ENCODE measurements at places on chromosomes 1 and 21.

- DNase-seq: no peak
These were observed 21.9 kb downstream of the EFCAB14 start for GRCh38 chr1:46697053-46697452.

DNA sequence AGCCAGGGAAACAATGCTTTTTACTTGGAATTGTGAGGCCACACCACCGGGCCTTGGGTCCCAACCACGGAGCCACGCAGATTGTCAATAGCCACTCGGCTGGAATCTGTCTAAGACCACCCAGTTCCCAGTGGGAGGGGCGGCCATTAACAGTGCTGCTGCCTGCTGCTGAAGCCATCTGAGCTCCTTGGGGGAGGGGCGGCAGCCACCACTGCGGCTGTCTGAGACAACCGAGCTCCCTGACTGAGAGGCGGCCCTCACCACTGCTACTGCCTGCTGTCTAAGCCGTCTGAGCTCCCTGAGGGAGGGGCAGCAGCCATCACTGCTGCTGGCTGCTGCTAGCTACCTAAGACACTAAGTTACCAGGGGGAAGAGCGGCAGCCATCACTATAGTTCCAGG lies 64.3 kb downstream of the DMRTA2 start:
- no peak for DNase-seq

- peak; percentile 84 for DNase-seq
These were observed 7.7 kb downstream of the VSIG8 start for GRCh38 chr1:159854693-159855192.

GRCh38 chr1:243979396-243979795 lies 71.7 kb upstream of the ZBTB18 start:
- no peak for DNase-seq

DNA sequence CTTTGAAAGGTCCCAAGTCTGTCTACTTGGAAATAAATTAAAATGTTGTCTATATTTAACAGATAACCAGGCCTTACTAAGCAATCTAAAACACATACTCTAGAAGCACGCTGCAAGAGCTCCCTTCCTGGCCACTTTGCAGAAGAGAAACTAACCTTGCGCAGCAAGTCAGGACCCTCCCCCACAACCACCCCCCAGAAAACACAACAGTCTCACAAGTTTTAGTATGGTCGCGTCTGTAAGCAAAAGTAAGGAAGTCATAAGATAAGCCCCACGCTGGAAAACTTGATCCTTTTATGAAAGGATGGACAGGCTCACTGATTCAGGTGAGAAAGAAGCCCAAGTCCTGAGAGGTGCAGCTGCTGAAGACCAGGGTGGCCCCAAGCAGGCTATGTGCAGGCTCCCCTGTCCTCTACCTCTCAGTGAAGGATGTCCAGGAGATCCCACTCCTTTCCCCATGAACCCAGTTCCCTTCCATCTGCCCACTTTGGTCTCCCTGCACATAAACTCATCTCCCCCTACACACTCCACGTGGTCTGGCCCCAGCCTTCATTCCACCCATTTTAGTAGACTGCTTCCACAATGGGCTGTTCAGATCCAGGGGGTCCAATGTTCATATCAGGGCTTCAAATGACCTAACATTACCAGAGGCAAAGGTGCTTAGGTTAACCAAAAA lies 23.8 kb downstream of the HIVEP3 start:
- DNase-seq: no peak

All from activated naive CD4-positive, alpha-beta T cell treated with anti-CD3 and anti-CD28 coated beads, Interleukin-2, amount 10 ng/mL, durations not matched to agents 7 days and 5 days (primary cell).